ENCODE measurements at places on chromosomes 2 and 18.

DNA sequence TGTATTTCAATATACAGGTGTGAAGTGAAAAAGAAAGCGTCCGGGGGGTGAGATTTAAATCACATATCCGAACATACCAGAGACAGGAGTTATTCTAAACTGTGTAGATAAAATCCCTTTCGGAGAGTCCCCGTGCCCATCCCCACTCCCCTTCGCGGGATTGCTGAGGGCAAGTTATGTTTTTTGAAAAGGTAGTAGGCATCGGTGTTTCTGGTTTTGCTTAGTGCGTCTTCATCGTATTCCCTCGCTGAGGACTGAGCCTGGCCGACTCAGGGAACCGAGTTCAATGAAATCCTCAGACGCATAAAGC, 583.4 kb downstream of the ZEB2 start:
- DNase-seq = no peak

GRCh38 chr18:4252829-4253228, 202.3 kb downstream of the DLGAP1 start:
- DNase-seq = no peak

DNA sequence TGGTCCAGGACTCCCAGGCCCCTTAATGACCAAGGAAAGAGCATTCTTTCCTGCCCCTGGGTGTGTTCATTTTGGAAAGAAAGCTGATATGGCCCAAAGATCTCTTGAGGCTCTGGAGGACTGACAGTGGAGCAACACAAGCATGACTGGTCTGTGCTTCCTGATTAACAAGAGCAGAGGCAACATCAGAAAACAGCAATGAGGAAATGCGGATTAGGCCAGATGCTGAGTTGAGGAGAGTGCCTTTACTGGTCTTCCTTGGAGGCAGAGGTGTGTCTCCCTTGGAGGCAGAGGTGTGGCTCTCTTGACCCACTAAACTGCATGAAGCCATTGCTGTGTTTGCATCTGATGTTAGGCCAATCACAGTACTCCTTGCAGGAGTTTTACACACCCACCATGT, 19.9 kb downstream of the IL36B start:
- no peak for DNase-seq

GRCh38 chr18:44601447-44601846, 79.2 kb upstream of the SETBP1 start:
- DNase-seq = no peak

- DNase-seq = peak; percentile 66
Measured at GRCh38 chr2:237432484-237433092, 18.6 kb upstream of the COL6A3 start.

DNA sequence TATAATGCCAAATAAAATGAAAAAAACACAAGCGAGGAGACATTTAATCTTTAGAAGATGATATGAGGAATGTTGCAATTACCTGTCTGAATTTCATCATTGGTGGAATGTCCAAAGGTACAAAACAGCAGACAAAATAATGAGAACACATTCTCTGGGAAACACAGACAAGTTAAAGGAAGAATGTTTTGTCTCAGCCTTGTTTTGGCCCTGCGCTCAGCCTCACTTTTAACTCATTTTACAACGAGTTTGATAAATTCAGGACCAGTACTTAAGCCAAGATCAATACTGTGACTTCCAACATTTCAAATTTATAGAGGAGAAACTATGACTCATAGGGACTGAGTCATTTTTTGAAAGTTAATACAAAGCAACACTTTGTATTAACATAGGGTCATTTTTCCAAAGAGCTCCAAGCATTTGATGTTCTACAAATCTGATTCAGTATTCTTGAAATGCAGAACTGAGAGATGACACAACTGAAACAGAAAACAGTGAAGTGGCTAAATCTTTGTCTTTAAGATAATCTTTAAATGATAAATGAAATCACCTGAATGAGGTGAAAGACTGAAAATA, 833.2 kb upstream of the CHAC2 start:
- no peak for DNase-seq

- DNase-seq = no peak
Measured at GRCh38 chr2:153388246-153388645, 90.3 kb downstream of the RPRM start.

DNA sequence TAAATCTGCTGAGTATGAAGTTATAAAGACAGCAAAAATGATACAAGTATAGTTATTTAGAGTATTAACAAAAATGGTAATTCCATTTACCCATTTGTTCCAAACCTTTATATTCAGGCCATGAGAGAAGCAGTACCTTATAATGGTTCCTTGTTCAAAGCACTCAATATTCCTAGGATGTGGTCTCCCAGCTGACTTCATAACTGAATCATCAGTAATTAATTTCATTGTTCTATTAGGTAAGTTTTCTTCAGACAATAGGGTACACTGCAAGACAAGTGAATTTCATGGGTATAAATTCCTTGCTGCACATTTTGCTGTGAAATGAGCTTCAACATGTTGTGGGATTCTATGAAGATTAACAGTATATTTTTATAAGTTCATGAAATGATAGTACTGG, 550.8 kb upstream of the ZEB2 start:
- DNase-seq = no peak

GRCh38 chr2:168482269-168482668, 26.2 kb downstream of the CERS6 start:
- no peak for DNase-seq

DNA sequence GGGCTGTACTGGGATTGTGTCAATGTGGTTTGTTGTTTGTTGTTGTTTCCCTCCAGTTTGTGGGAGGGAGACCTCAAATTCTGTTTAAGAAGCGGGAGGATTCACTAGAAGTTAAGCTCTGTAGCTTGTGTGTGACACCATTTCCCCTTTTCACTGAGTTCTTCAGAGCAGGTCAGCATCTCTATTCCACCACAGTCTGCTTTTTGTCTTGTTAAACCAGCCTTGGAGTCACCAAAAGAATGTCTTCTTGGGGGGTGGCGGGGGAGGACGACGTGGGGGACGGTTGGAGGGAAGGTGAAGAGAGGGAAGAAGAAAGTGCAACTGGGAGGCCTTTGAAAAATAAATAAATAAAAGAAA, 2.3 kb upstream of the BCL11A start:
- DNase-seq = no peak

DNA sequence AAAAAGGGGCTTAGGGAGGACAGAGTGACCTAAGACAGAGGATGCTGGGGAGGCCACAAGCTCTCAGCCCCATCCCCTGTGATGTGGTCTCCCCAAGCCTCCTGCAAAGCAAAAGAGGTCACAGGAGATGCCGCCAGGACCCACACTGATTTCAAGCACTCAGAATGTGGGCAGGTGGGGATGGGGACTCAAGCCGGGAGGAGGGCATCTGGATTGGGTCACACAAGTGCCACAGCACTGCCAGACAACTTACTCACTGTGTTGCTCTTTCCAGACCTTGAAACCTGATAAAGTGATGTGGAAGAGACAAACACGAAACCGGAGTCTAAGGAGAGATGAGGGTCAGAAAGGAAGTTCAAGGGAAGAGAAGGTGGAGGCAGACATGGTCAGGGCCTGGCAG, 95.7 kb downstream of the TTC32 start:
- no peak for DNase-seq

DNA sequence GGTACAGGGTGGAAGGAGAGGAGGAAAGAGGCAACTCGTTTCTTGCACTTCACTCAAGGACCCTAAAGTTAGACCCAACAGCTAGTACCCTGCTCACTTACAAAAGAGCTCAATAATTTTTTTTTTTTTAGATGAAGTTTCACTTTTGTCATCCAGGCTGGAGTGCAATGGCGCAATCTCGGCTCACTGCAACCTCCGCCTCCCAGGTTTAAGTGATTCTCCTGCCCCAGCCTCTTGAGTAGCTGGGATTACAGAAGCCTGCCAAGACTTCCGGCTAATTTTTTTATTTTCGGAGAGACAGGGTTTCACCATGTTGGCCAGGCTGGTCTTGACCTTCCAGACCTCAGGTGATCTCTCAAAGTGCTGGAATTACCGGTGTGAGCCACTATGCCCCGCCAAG, 4.1 kb downstream of the ASB3 start:
- DNase-seq = no peak

DNA sequence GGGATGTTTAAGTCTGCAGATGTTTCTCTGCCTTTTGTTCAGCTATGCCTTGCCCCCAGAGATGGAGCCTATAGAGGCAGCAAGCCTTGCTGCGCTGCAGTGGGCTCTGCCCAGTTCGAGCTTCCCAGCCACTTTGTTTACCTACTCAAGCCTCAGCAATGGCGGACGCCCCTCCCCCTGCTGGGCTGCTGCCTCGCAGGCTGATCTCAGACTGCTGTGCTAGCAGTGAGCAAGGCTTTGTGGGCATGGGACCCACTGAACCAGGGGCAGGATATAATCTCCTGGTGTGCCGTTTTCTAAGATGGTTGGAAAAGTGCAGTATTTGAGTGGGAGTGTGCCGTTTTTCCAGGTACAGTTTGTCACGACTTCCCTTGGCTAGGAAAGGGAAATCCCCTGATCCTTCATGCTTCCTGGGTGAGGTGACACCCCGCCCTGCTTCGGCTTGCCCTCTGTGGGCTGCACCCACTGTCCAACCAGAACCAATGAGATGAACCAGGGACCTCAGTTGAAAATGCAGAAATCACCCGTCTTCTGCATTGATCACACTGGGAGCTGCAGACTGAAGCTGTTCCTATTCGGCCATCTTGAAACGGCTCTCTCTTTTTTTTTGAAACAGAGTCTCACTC, 27.6 kb upstream of the ADAM23 start:
- no peak for DNase-seq

GRCh38 chr2:190947141-190947540, 66.5 kb downstream of the GLS start:
- DNase-seq = no peak

- no peak for DNase-seq
Measured at GRCh38 chr2:185507719-185508118, 230.9 kb upstream of the FSIP2 start.

DNA sequence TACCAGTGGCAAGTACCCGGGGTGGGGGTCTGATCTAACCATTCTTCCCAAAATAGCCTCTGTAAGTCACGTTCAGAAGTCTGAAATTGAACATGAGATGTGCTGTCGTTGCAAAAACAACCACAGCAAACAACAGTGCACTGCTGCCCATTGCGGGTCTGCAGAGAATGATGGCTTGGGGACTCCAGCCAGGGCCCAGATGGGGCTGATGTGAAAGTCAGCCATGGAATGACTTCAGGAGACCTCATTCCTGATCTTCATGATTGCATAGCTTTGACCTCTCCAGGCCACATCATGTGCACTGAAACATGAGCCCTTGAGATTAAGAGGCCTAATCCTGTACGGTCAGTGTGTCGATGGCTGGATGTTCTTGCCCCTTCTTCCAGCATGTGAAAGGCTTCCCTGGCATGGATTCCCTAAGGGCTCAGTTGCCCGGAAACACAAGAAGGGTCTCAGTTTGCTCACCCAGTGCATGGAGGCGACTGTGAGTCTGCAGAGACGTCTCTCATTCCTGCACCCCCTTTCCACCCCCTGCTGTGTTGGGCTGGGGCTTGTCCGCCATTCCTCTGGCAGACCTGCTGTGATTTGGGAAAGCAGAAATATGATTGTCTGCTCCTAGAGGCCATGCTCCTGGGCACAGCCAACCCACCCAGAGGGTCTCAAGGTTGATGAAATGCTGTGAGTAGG, 191.6 kb downstream of the SEPTIN10 start:
- no peak for DNase-seq

GRCh38 chr2:8803658-8804379, 33.6 kb downstream of the KIDINS220 start:
- DNase-seq = no peak

GRCh38 chr2:220509966-220510365, 882.5 kb downstream of the SLC4A3 start:
- no peak for DNase-seq

GRCh38 chr18:49623571-49623970, 61.7 kb downstream of the LIPG start:
- no peak for DNase-seq

GRCh38 chr2:230812033-230812432, 52.7 kb upstream of the ITM2C start:
- no peak for DNase-seq

- DNase-seq = no peak
Measured at GRCh38 chr2:42854207-42854818, 61.9 kb upstream of the HAAO start.

- no peak for DNase-seq
Measured at GRCh38 chr2:73408198-73408597, 22.6 kb downstream of the ALMS1 start.

GRCh38 chr2:236972491-236973342, 113.0 kb upstream of the COPS8 start:
- no peak for DNase-seq

- DNase-seq = no peak
Measured at GRCh38 chr2:65724752-65725151, 292.4 kb upstream of the SPRED2 start.

- no peak for DNase-seq
Measured at GRCh38 chr2:148802448-148803220, 72.4 kb upstream of the KIF5C start.

GRCh38 chr2:31082002-31082401, 56.2 kb downstream of the GALNT14 start:
- DNase-seq = no peak

GRCh38 chr18:9055185-9055584, 47.3 kb upstream of the NDUFV2 start:
- no peak for DNase-seq

- no peak for DNase-seq
Measured at GRCh38 chr2:39615675-39616074, 50.0 kb upstream of the TMEM178A start.

- DNase-seq = no peak
Measured at GRCh38 chr2:199869227-199869541, 18.2 kb upstream of the FTCDNL1 start.

DNA sequence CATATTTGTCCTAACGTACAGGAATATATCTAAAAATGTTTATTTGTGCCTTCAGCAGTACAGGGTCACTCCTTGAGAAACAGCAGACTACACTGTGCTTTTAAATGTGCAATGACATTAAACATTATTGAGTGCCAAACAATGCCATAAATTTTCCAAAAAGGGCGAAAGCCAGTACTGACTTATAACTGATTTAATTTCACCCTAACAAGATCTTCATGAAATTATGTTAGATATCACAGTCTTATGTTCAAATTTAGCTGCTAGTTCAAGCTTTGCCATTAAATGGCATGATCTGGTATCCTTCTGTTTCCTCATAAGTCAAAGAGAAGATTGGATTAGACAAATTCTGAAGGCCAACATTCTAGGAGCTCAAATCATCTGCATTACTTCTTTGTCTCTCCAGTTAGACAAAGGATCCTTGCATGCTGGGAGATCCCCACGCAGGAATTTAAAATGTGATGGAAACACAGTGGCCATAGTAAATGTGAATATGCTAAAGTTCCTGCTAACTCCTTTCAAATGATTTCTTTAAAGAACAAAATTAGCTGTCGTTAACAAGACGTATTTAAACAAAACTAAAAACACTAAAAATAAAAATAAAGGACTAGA, 129.3 kb upstream of the STON1 start:
- DNase-seq = no peak

- DNase-seq = no peak
Measured at GRCh38 chr2:174516501-174517378, 29.9 kb upstream of the GPR155 start.

GRCh38 chr2:186302263-186302662, 183.8 kb upstream of the ZC3H15 start:
- no peak for DNase-seq

GRCh38 chr2:45353879-45354278, 257.2 kb downstream of the SRBD1 start:
- DNase-seq = no peak

GRCh38 chr18:63155169-63155852, 164.3 kb downstream of the BCL2 start:
- peak; percentile 57 for DNase-seq

- no peak for DNase-seq
Measured at GRCh38 chr2:218003981-218004419, 1.2 kb upstream of the TNS1 start.

GRCh38 chr18:32553640-32554365, 83.1 kb upstream of the GAREM1 start:
- no peak for DNase-seq
